Osteocyte (in vitro differentiated cells): ENCODE measurements at places on chromosomes 11 and 22.

DNA sequence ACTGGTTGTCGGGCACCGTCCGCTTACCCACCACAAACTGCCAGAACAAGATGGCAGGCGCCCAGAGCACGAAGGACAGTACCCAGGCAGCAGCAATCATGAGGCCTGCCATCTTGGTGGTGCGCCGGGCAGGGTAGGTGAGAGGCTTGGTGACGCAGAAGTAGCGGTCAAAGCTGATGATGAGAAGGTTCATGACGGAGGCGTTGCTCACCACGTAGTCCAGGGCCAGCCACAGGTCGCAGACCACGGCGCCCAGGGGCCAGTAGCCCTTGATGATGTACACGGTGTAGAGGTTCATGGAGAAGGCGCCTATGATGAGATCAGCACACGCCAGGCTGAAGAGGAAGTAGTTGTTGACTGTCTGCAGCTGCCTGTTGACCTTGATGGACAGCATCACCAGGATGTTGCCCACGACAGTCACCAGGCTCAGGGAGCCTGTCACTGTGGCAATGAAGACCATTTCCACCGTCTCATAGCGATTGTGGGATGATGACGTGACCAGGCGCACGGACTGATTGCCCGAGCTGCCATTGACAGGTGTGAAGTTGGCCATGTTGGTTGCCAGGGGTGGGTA lies 4.6 kb downstream of the MDK start:
- no peak for DNase-seq

GRCh38 chr22:35131525-35132000 lies 65.6 kb downstream of the ISX start:
- DNase-seq: no peak

DNA sequence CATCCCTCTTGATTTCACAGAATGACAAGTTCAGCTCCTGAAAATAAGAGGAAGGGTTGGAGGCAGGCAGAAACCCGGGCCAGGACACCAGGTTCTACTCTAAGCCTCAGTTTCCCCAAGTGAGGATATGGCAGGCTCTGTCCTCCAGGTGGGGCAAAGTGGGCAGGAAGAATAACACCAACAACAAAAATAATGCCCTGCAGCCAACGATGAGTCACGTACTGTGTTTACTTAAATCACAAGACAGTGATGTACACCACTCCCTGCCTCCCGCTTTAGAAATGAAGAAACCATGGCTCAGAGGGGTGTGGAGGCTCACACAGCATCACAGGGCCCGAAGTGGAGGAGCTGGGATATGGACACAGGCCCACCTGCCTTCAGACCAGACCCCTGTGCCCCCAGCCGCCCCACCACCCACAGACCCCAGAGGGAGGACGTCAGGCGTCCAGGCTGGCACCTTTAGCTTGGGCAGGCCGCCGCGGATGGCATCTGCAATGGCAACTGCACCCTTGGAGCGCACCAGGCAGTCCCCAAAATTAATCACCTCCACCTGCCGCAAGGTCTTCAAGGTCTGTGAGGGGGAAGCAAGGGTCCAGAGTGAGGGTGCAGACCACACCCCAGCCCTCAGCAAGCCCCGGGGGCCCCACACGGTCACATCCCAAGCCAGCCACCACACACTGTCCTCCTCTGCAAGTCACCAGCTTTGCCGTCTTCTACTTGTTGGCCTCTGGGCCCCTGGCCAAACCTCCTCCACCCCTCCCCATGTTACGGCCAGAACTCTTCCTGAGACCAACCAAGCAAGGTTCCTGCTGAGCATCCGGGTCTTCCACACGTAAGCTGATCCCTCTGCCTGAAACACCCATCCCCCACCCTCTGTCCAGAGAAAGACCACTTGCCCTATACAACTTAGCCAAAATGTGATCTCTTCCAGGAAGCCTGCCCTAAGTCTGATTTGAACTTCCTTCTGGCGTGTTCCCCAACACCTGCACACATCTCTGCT lies 15.8 kb upstream of the CHADL start:
- no peak for DNase-seq

- DNase-seq: no peak
Measured at GRCh38 chr22:42967005-42967404, 47.9 kb downstream of the PACSIN2 start.

- DNase-seq: no peak
Measured at GRCh38 chr11:93672280-93672679, 10.8 kb downstream of the CEP295 start.

- DNase-seq: peak; percentile 30
Measured at GRCh38 chr11:77560605-77561004, 29.1 kb upstream of the AQP11 start.

GRCh38 chr22:35152316-35152715 lies 86.4 kb downstream of the ISX start:
- no peak for DNase-seq

- DNase-seq: no peak
Measured at GRCh38 chr11:127962416-127962815, 624.9 kb downstream of the ETS1 start.

DNA sequence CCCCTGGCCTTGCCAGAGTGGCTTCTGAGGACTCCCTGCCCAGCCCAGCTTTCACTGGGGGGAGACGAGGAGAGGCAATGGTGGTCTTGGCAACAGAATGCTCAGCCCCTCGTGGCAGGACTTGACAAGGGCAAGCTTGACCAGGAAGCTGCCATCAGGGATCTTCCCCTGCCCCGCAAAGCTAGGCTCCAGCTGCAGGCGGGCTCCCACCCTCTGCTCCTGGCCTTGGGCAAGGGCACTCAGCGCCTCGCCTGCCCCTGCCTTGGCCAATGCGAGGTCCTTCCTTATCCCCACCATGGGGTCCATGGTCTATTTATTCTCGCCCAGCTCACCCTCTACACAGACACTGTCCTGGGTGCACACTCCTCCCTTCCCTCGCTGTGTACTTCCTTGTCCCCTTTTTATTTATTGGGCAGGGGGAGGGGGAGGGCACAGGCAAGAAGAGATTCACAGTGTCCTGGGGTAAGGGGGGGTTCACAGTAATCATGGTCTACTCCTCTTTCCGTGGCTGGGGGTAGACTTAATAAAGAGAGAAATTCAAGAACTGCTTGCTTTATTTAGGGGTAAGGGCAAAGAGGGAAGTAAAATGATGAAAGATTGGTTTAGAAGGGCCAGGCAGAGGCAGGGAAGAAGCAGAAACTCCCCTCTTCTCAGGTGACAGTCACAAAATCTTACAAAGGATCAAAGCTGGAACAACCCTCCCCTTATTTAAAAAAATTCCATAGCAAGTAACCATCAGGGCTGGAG lies 1.6 kb downstream of the GPHA2 start:
- no peak for DNase-seq

DNA sequence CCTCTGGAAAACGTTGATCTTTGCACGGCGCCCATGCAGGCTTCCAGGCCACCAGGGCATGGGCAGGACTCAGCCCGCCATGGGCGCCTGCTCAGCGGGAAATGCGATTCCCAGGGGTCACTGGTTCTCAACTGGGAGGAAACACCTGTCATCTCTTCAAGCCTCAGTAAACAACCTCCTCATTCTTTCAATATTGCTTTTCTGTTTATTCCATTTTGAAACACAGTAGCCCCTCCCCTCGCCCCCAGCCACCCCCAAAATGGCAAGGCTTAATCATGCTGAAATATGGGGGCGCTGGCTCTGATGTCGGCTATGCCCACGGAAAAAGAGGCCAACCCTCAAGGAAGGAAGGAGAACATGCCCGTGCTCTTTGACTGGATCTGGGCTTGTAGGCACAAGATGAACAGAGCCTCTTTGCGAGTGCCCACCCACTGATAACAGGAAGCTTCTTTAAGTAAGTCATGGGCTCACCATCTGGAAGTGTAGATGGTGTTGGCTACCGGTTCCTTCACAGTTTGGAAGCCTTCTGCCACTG lies 594 bp upstream of the POU2AF1 start:
- no peak for DNase-seq

DNA sequence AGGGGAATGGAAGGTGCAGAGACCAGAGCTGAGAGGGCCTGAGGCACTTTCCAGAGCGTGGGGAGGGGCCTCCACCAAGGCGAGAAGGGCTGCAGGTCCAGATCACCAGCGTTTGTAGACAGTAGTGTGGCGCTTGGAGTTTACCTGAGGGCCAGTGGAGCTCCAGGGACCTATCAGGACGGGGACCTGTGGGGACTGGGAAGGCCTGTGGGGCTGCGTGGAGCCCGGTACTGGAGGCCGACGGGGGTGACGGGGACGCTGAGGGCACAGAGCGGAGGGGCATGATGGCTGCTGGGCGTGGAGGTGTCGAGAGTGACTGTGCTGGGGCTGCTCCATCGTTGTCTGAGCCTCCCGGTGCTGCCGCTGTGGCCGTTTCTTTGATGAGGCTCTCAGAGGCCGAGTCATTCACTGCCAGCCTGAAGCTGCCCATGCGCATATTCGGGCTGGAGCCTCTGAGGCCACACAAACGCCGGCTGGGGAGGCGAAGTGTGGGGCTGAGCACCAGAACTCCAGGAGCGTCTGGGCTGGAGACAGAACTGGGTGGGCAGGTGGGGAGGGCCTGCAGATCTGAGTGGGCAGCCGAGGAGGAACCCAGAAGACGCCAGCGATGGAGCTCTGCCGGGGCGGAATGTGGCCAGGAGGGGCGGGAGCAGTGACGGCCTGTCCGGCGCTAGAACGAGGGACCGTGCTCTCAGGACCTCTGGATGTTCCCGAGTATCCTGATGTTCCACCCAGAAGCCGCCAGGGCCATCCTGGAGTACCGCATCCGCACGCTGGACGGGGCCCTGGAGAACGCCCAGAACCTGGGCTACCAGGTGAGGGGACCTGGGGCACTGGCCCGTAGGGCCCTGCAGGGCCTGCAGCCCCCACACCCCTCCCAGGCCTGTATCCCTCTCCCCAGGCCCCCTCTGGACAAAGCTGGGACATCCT lies 2.6 kb downstream of the PGGHG start:
- DNase-seq: no peak

DNA sequence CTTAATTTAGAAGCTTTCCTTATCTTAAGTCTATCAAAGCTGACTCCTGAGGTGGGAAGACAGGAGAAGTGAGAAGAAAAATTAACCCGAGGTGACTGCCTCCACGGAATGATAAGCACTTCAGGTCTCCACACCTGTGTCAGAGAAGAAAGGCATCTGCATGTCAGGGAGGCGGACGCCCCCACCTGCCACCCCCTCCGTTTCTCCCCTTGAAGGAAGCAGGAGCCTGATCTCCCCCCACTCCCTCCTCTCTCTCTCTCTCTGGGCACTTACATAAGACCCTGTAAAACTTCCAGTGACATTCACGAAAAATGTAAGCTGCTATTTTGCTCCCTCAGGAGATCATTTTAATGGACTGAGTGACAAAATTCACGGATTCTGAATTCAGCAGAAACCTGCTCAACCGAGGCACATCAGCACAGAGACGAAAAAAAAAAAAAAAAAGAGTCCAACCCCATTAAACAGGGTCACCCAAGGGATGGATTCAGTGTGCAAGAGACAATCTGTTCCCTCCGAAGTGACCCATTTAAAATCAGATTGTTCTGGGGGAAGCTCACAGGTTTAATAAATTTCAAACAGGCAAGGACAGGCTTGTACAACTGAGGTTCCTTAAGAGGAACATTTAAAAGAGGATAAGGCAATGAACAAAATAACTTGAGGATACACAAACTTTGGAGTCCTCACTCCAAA lies 1.5 kb downstream of the LARGE1 start:
- no peak for DNase-seq

DNA sequence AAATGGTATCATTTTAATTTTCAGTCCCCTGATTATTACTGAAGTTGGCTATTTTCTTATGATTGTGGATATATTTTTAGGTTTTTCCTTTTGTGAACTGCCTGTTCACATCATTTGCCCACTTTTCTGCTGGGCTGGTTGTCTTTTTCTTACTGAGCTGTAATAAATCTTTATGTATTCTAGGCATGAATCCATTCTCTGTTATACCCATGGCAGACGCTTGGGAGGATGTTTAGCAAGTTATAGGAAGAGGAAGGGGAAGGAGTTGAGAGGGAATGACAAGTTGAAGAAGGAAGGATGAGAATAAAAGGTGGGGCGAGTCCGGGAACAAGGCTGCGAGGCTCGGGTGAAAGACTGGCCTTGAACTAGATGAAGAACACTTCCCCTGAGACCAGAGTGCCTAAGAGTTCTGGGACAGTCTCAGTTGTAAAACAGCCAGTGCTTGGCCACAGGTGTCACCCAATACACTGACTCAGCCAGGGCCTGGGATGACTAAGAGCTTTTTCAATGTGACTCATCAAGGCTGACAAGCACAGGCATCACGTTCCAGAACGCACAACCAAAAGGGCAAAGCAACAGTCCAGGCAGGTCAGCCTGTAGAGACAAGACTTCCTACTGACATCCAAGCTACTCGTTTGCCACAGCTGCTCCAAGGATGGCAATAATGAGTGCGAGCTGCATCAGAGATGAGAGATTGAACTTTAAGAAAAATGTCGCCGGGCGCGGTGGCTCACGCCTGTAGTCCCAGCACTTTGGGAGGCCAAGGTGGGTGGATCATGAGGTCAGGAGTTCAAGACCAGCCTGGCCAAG lies 35.2 kb downstream of the LRFN4 start:
- DNase-seq: no peak

- DNase-seq: peak; percentile 92
Measured at GRCh38 chr22:19663286-19663815, 51.0 kb upstream of the SEPTIN5 start.

DNA sequence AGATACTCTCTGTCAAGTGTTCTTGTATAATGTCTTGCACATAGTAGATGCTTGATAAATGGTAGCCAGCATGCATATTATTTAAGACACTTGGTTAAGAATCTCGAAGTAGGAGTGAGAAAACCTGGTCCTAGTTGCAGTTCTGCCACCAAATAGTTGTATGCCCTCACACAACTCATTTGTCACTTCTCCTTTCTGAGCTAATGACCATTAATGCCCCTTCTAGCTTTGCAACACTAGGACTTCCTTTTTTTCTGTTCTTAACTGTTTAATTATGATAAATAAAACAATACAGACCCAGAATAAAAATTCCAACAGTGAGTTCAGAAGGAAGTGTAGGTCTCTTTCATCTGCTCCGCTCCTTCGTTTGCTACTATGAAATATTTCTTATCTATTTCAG lies 453.6 kb downstream of the TMEM135 start:
- DNase-seq: no peak

DNA sequence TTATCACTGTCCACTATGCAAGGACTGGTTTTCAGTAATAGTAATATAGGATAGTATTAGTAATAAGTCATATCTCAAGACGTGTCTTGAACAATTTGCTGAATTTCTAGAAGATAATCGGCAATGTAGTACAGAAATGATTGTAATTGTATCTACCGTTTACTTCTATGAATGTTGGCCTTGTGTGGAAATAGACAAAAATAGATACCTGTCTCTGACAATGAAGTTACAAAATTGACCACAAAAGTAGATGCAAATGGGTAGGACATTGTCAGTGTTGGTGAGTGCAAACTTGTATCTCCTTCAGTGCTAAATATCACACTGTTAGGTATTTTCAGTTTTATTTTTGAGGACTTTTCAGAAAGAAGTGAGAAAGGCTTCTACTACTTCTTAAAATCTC lies 43.1 kb downstream of the SVIP start:
- DNase-seq: no peak

- DNase-seq: no peak
Measured at GRCh38 chr22:36982136-36982535, 37.1 kb downstream of the TST start.

- no peak for DNase-seq
Measured at GRCh38 chr22:19590696-19591095, 66.5 kb upstream of the CLDN5 start.
